ENCODE measurements at places on chromosomes 6 and 20.

DNA sequence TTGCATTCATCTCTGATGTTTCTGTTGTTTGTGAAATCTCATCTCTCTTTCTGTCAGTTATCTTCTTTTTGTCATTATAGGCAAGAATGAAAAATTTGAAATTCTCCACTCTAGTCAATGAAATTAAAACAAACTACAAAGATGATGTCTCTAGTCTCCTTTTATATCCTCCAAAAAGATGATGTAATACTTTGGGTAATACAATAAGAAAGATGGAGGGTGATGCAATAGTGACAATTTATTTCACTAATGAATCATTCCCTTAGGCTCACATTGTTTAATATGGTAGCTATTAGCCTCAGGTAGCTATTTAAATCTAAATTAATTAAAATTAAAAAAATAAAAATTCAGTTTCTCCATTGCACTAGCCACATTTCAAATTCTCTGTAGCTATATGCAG is 145.4 kb downstream of the UST start:
- DNase-seq, result no peak

DNA sequence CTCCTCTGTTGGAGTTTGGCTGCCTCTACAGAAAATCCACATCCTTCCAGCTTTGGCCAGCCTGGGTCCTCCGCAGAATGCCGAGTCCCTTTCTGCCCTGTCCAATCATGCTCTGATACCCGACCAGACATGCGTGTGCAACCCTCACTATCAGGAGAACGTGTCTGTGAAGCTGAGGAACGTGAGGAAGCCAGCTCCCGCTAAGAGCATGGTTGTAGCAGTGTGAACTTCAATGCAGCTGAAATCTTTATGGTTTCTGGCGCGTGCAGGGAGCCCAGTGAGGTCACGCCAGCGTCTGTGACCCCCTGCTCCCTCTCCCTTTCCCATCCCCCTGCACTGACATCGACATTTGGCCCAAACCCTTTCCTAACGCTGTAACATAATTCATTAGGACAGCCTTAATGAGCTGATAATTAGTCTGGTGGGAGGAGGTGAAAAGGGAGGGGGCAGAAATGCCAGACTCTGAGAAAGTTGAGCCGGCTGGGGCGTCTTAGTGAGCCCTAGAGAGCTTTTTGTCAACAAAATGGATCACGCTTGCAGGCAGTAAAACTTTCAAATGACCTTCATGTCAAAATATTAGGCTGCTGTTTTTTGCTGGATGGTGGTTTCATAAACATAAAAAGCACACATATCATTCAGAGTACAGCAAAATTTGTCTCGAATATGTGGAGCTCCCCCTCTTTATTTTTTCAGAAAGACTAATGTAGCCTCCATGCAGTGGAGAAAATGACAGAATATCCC is 423.3 kb downstream of the QKI start:
- DNase-seq, result no peak

DNA sequence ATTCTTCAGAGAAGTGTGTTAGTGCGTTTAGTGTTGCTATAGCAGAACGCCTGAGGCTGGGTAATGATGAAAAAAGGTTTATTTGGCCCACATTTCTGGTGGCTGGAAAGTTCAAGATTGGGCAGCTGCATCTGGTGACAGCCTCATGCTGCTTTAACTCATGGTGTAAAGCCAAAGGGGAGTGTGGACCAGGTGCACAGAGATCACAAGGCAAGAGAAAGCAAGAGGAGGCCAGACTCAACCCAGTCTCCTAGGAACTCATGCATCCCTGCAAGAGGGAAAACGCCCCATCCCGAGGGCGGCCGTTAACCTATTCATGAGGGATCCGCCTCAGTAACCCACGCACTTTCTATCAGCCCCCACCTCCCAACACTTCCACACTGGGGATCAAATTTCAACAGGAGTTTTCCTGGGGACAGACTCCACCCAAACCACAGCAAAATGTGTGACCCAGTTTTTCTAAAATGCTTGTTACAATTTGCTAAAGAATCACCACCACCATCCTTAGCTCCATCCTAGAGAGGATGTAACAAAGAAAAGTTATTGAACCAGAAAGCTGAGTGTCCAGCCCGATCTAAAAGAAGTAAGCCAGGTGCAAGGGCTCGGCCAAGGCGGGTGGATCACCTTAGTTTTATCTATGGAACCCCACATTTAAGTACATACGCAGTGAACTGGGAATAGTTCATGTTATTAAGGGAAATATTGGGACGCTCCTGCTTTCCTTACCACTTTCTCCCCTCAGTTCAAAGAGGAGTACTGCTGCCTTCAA is 164.8 kb downstream of the QKI start:
- no peak for DNase-seq

- no peak for DNase-seq
Measured at GRCh38 chr6:143223895-143224294, 163.2 kb downstream of the AIG1 start.

- DNase-seq, result no peak
Measured at GRCh38 chr6:11039040-11039439, 5.1 kb downstream of the ELOVL2 start.

- no peak for DNase-seq
Measured at GRCh38 chr6:116387374-116387773, 16.6 kb downstream of the DSE start.

- DNase-seq, result no peak
Measured at GRCh38 chr20:12203981-12204380, 286.3 kb downstream of the BTBD3 start.

DNA sequence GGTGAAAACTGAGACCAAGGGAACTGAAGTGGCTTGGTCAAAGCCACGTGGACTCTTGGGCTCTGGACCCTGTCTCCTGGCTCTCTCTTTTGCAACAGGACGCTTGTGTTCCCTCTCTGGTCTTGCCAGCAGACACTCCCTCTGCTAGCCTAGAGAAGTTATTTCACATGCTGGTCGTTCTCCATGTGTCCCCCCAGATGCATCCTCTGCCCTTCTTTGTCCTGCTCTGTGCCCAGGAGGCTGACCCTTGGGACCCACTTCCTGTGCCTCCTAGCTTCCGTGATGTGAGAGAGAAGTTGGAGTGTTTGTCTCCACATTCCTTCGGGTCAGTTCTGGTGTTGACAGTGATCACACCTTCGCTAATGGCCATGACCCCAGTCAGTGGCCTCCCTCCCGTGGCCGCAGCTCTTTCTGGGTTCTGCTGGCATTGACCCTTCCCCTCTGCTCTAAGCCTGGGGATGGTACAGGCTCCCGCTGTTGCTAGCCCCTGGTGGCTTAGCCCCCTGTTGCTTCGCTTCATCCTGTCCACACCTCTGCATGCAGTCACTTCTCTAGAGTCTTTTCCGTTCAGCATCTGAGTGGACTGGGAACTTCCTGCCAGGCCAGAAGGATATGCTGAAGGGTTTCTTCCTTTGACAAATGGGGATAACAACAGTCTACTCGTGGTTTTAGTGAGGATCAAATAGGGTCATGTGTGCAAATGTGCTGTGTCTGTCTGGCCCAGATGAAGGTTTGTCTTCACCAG is 70.1 kb upstream of the BMP2 start:
- no peak for DNase-seq

DNA sequence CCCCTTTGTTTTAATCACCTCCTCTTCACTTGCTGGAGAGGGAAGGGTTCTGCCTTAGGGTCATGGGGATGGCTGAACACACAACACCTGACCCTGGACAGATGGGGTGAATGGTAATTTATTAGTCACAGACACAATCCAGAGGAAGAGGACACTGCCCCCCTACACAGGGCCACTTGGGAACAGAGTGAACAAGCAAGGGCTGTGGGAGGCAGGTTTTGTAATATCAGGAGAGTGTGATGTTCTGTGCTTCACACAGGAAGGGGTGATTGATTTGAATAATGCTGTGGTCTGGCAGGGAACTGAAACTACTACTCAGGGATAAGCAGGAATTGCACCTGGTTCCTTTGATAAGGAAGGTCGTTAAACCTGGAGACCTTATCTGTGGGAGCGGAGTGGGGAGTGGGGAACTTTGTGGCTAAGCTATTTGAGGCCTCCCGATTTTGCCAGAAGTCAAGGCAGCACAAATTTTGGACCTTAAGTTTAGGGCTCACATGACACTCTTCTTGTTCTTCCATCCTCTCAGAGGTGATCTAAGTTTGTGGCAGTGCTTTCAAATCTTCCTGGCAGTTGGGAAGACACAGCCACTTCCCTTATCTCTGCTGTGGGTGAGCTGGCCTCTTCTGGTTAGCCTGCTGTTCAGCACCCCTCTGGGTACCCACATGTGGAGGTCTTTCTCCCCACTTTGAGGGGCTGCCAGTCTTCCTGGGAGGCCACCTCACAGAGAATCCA is 77.8 kb downstream of the CD164 start:
- DNase-seq, result no peak

DNA sequence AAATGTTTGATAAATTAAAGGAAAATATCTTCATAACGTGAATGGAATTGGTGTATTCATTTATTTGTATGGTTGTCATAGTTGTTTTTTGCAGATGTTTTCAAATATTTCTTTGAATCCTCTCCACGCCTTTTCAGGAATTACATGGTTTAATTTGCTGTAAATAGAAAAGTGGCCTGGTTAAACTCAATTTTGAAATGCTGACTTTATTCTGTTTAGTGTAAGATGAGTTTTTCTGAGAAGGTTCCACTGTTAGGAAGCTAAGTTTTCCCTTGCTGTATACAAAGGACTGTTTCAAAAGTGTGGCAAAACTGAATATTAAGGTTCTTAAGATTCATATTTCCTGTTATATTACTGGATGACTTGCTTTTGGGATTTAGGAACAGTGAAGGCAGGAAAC is 503 bp upstream of the ZC2HC1B start:
- no peak for DNase-seq

- no peak for DNase-seq
Measured at GRCh38 chr6:12528136-12528535, 188.4 kb upstream of the PHACTR1 start.

DNA sequence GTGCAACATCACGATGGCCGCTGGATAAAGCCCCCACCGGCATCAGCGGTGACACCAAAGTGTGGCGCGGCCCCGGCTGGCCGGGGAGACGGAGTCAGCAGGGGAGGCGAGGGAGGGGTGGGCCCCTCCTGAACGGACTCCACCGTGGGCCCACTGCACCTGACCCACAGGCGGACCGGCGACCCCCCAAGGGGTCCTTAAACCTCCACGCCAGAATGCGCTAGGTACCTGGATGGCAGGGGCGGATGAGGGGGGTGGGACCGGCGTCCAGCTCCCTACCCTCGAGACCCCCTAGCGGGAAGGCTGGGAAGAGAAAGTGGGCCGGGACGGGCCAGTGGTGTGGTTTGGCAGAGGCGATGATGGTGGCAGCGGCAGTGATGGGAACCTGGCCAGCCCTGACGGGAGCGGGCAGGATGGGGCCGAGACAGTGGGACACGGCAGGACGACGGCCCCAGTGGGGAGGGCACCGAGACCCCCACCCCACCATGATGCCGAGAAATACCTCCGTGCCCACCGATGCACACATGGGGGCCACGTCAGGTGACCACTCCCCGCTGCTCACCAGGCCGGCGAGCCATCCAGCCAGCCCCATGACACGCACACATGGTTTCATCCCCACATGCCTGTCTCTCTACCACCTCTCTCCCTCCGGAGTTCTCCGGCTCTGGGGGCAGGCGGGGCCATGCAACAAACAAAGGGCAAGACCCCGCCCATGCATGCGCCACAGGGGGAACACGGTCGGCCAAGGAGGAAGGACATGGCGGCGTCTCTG is 771.9 kb upstream of the DEFB115 start:
- DNase-seq, result no peak

DNA sequence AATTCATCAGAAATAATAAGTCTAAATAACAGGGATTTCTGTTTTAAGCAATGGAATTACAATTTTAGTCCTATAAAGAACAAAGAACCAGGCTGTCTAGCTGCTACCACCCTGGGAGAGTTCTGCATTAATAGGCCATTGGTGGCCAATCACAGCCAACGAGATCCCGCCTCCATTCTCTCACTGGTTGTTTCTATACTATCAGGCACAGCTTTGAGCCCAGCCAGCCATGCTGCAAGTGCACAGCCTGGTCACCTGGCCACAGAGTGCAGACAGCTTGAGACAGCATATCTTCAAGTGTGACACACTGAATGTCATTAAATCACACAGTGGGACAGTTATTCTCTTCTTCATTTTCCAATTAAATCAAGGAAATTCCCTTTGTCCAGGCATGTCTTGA is 16.1 kb upstream of the RAB22A start:
- DNase-seq, result no peak

DNA sequence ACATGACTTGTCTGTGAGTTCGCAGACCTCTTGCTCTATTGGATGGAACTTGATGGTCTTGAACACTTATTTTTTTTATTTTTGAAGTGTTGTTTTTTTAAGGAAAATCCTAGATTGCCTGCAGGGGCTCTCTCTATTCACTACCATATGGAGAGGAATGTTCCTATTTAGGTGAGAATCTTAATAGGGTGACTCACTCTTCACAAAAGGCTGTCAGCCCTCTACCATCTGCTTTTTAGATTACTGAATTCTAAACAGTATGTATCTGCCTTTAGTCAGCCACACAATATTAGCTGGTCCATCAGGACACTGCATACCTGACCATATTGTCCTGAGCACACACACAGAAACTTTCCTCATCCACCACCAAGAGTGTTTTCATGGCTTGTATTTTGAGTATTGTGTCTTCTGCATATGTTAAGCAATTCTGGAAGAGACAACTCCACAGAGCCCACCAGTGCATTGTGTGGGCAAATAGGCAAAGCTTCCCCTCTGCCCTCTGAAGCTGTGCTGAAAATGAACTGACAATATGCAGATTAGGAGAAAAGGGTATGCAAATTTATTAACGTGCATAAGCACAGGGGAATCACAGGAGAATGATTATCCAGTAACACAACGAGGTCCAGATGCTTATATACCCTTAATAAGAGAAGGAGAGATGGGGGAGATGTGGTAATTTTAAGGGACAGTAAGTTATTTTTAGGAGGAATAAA is 6.6 kb upstream of the BTBD9 start:
- DNase-seq, result no peak

DNA sequence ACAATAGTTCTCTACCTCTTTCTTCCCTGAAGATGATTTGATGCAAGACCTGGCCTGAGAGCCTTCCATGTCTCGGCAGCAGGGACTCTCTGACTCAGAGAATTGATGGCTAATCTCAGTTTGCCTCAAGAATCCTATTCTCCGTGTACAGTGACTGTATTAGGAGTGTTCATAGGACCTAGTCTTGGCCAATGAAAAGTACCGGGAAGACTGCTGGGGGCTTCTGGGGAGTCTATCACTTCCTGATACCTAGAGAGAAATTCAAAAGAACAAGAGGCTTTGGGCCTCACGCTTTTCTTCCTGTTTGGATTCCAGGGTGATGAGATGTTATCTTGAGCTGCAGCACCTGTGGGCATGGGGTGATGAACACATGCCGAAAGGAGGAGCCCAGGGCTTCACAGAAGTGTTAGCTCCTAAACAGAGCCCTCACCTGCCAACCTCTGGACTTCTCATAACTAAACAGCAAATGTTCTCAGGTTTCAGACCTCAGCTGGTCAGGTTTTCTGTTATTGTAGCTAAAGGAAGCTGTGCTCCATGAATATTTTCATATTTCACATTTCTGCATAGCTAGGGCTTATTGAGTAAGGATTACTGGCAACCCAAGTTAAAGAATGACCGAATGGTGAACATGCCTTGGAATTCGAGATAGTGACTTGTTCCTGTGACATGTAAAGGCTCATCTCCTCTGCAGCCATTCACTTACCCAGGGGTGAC is 323.1 kb upstream of the AGPAT4 start:
- DNase-seq, result no peak
